KBM-7 (cell line): ENCODE measurements at places on chromosomes 2 and 18.

DNA sequence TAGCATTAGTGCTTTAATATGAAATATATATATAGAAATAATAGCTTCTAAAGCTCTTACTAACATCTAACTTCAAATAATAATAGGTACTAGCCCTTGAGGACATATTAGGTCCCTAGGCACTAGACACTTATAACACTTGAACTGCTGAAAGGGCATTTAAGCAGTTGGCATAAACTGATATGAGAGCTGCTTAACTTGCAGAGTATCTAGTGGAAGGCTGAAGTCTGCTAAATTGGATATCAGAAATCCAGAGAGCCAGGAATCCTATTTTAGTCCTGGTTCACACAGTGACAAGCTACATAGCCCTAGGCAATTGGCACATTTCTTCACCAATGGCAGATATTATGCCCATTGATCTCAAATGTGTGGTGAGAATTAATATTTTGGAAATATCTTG, 326.9 kb upstream of the UBE2E3 start:
- no peak for DNase-seq

GRCh38 chr2:190718652-190719526, 70.0 kb downstream of the NAB1 start:
- no peak for DNase-seq

GRCh38 chr2:180413336-180413735, 406.2 kb upstream of the CWC22 start:
- no peak for DNase-seq

- DNase-seq = no peak
Observed at GRCh38 chr2:168188002-168188401, 59.4 kb downstream of the STK39 start.

- DNase-seq = no peak
Observed at GRCh38 chr2:72082021-72082601, 65.6 kb downstream of the CYP26B1 start.

DNA sequence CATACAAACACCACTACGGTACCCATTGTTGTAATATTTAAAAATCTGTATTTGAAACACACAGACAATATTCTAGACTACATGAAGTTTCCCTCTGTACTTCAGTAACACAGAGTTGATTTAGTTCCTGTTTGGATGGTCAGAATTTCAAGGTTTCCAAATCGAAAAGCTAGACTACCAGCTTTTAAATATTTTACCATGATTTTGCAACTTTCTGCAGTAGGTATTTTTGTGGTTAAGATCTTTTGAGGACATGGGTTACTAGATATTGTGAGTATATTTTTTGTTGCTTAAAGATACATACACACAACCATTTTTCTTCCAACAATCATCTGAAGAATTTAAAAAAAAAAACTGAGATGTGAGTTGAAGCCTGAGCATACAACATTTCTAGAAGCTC, 10.9 kb downstream of the SERPINB5 start:
- no peak for DNase-seq

GRCh38 chr2:27245116-27245515, 17.7 kb downstream of the SLC30A3 start:
- no peak for DNase-seq

DNA sequence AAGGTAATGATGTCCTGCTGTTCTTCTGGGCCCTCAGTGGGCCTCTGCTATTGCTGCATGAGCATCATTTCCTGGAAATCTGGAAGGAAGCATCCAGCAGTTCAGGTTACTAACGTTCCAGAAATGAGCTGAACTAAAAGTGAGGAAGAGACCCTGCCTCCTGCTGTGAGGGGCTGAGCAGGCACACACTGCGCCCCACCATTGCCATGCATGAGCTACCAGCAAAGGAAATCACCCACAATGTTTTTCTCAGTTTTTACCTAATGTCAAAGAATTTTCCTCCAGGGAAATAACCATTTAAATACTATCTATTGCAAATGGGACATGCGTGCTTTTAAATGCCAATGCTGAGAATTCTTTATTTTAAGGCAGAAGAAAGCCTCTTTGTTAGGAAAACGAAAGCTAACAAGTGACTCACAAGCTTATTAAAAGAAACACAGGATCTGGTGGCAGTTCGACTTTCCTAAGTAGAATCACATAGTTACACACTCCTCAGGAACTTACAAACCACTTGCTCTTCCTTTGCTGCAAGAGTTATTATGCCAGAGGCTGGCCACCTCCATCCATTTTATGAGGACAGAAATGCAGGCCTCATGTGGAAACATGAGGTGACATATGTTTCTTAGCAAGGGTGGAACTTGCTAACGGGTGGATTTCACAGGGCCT, 152.6 kb upstream of the TTC39C start:
- peak; percentile 27 for DNase-seq

- no peak for DNase-seq
Observed at GRCh38 chr2:185035906-185036305, 437.6 kb downstream of the ZNF804A start.

GRCh38 chr2:128420131-128420530, 101.5 kb upstream of the HS6ST1 start:
- no peak for DNase-seq

DNA sequence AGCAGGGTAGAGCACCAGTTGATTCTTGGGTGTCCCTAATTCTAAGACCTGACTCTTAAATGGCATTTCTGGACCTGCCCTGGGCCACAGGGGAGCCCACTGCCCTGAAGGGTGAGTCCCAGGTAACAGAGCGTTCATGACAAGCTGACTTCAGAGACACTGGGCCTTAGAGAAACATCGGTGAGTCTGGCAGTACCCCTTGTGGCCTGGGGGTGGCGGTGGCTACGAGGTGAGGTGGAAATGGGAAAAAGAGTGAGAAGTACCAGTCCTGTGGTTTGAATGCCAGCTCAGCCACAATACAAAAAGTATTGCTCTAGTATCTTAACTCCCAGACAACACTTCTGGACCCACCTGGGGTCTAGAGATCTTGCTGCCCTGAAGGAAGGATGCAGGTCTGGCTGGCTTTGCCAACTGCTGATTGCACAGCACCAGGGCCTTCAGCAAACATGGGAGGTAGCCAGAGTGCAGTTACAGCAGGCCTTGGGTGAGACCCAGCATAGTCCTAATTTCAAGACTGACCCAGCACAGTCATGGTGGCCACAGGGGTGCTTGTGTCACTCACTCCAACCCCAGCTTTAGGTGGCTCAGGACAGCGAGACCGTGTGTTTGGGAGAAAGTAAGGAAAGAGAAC, 44.5 kb downstream of the USP34 start:
- DNase-seq = peak; percentile 84

GRCh38 chr2:172280571-172281361, 146.6 kb upstream of the ITGA6 start:
- peak; percentile 95 for DNase-seq
